Hematopoietic multipotent progenitor cell treated with erythropoietin and hydrocortisone succinate and interleukin-3 and kit ligand, for 8 days (in vitro differentiated cells): ENCODE measurements at places on chromosomes 1 and 21.
A peak's percentile ranks its signal among the peaks of the same experiment; 100 is the strongest.

DNA sequence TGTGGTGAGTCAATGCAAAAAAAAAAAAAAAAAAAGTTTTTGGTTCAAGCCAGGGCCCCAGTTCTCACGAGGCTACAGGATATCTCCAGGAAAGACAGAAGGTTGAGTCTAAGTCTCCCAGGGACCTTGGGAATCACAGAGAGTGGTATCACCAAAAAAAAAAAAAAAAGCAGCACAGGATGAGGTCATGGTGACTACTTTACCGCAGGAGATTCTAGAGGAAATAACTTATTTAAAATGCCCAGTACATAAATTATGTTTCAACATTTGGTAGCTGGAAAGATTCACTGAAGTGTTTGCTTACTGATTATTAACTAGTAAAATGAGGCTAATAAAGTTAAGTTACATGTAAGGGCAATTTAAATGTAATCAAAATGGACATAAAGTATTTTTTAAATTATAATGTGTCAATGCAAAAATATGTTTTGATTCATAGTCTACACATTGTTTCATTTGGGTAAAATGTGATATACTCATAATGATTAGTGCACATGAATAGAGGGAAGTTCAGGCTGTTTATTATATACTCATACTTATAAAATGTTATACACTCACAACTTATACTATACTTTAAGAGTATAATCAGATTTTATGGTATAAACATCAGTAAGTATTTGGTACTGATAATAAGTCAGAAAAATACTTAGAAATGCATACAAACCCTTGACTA, 84.1 kb downstream of the PLPPR5 start:
- no peak for DNase-seq

DNA sequence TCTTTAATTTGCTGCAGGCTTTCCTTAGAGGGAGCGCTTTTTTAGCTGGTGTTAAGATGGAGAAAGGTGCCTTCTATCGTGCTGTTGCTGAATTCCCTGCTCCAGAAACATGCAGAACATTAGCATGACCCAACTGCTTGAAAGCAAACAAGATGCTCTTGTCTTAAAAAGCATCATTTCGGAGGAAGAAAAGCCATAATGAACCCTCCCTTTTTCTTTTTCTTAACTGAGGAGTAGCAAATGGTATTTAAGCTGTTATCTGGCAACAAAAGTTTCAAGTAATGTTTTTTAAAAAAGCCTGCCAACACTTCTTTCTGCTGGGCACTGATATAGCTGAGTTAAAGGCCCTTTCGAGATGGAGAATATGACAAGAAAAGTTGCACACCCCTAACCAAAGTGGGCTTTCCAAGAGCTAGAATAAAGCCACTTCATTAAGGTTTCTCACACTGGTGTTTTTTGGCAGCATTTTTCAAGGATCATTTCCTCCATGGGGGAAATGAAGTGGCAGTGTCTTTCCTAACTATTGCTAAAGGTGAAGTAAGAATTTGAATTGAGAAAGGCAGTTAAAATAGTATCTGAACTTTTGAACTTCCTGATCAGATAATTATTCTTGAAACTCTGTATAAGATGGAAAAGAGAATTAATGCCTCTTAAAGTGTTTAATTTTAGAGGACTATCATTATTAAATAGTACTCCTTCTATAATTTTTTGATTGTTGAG, 38.8 kb downstream of the ST6GALNAC5 start:
- no peak for DNase-seq

- DNase-seq: no peak
Observed at GRCh38 chr1:146036241-146036964, 14.9 kb upstream of the HJV start.

DNA sequence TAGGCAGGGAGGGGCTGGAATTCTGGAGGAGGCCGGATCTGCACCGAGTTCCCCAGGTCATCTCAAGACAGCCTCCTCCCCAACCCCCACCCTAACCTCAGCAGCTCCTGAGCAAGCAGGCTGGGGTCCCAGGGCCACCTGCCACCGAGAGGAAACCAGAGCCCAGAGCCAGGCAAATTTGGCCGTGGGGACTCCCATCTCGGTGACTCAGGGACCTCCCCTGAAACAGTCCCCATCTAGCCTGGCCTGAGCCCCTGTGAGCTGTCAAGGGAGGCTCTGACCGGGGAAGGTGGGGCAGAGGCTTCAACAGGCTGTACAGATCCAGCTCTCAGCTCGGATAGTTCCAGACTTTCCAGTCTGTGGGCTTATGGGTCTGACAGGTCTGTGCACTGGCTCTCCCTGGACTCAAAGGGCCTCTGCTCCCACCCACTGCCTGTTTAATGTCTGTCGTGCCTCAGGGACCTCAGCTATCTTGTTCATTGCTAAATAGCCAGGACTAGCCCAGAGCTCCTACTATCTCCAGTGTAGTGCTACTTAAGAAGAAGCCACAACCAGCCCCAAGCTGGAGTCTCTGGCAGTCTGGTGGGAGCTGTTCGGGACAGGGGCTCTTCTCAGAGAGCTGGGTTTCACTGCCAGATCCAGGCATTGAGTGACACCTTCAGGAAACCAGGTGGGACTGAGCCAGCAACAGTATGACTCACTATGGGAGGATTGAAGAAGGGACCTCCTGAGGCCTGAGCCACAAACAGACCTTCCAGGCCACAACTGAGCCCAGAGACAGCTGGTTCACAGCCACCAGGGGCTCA, 25.6 kb downstream of the MATN1 start:
- no peak for DNase-seq

- no peak for DNase-seq
Observed at GRCh38 chr1:214287884-214288283, 6.9 kb downstream of the SMYD2 start.

GRCh38 chr1:66546047-66546810, 12.3 kb downstream of the SGIP1 start:
- DNase-seq: no peak

GRCh38 chr1:171256940-171257606, 8.8 kb downstream of the FMO1 start:
- no peak for DNase-seq

DNA sequence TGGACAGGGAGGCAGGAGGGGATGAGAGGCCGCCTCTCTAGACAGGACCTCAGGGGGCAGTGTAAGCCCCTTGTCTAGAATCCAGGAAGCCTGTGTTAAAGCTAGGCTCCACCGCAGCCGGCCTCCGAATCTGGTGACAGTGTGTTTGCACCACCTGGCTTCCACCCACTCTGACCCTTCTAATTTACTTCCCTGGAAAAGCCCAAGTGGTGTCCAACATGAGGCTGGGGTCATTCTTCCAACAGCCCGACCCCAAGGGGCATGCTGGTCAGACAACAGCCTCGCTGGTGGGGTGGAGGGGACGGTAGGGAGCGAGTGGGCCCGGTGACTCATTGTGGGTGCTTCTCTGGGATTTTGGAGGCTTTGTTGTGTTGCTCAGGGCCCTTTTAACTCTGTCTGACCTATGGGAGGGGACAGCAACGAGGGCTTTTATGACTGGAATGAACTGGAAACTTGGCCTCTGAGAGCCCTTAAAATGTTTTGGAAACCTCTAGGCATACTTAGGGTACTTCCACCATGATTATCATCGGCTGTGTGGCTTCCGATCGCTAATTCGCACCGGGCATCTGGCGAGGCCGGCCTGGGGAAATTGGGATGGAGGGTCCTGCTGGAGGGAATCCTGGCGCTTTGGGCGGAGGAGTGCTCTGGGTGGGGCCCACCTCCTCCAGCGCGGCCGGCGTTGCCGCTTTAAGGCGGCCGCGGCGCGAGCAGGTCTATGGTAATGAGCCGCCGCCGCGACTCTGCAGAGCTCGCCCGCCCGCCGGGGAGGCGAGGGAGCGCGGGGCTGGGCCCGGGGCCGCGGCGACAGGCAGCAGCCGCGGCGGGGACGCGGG, at the start of gene CELSR2:
CELSR2 (plus strand) TSS at position 743 of the 833 bp plus-strand sequence. CDS start 541 bp downstream, outside the sequence.
- DNase-seq: peak; percentile 70

DNA sequence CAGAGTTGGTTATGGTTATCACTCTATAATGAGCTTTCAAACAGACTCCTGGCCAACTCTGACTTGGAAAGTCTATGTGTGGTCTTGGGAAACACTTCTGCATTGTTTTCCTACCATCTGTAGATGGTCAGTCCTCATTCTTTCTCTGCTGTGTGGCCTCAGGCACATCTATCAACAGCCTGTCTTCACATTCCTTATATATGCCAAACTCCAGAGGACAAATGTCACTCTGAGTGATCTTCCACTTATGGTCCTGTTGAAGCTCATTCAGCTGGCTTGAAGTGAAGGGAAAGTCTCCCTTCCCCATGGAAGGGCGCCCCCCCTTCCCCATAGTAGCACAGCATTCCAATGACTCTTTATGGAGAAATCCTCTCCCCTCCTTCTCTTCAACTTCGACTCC, 58.7 kb downstream of the VANGL2 start:
- DNase-seq: no peak

- peak; percentile 46 for DNase-seq
Observed at GRCh38 chr1:25873120-25873519, 2.4 kb downstream of the PAQR7 start.

GRCh38 chr1:9859281-9860014, 35.7 kb upstream of the CLSTN1 start:
- no peak for DNase-seq

DNA sequence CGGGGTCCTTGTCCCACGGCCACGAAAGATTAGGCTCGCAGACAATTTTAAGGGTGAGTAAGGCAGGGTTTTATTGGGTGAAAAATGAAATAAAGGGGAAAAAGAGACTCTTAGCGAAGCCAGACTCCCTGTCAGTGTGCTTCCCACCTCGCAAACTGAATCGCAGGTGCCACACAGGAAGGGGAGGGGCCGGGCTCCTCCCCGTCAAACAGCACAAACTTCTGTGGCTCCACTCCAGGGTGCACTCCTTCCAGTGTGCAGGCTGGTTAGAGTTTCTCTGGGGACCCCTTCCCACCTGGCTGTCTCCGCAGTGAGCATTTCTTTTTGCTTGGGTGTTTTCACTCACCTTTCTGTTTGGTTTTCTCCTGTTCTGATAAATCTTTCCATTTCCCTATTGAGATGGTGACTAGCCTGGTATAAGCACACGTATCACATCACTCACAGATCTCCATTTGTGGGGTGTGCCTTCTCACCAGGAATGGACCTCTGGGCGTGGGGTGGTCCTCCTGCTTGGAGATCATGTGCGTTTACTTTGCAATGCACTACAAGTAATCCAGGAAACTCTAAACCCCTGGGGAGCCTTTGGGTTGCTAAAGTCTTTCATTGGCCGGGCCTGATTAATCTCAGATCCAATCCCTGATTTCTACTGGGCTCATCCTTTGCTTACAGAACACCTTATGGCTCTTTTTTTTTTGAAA, 37.6 kb upstream of the GALNT2 start:
- no peak for DNase-seq

DNA sequence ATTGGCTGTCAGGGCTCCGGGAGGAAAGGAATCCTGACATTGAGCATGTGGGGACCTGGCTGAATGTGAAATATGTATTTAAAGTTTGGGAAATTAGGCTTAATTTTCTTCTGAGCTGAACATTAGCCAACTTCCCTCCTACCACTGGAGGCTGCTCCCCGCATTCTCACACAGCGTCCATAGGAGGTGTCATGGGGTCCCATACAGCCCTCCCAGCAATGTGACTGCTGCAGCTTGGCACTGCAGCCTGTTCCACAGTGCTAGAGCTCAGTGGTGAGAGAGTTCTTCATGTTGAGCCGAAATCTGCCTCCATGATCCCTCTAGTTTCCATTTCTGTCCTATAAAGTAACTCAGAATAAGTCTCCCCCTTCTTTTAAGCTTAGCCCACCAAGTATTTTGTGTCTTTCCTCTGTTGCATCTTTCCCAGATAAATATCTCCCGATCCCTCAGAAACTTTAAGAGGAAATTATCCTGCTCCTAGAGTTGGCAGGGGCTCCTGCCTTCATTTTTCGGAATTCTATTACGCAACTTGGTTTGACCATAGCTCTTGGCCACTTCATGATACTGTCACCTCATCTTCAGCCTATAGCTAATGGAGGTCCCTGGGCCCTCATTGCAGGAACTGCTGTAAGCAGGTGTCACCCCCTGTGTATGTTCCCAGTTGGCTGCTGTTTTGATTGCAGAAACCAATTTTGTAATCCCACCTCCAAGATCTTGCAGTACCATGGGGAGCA, 2.0 kb downstream of the FCRL6 start:
- no peak for DNase-seq

- DNase-seq: peak; percentile 79
Observed at GRCh38 chr1:220810179-220810653, 23.5 kb downstream of the MTARC1 start.

- no peak for DNase-seq
Observed at GRCh38 chr1:20367626-20368025, 77.0 kb downstream of the VWA5B1 start.

GRCh38 chr1:206761159-206761768, 9.3 kb upstream of the IL19 start:
- no peak for DNase-seq

GRCh38 chr1:203289982-203290260, 15.4 kb upstream of the BTG2 start:
- DNase-seq: no peak

DNA sequence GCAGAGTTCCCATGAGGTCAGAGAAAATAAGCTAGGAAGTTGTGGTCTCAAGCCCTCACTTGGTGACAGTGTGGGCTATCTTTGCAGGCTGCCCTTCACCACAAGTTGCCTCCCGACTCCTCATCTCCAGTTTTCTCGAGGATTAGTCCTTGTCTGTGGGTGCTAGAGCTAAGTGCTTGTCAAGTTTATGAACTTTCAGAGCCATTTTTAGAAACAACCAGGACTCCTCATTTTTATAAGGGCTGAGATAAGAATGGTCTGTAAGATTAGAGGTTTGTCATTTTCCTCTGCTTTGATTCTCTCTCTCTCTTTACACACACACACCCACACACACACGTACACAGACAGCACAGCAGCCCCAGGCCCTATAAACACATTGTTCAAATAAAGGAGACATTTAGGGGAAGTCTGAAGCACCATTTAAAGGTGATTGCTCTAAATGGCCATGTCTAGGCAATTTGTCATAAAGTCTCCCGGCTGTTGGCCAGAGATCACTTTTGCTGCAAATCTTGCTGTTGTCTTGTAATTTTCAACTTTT, 127.2 kb downstream of the LACTBL1 start:
- DNase-seq: no peak

- DNase-seq: no peak
Observed at GRCh38 chr21:35457097-35457804, 408.1 kb upstream of the RUNX1 start.

GRCh38 chr1:37032660-37033354, 1.5 kb downstream of the GRIK3 start:
- DNase-seq: no peak

- DNase-seq: no peak
Observed at GRCh38 chr1:220487297-220487820, 40.6 kb upstream of the MARK1 start.

DNA sequence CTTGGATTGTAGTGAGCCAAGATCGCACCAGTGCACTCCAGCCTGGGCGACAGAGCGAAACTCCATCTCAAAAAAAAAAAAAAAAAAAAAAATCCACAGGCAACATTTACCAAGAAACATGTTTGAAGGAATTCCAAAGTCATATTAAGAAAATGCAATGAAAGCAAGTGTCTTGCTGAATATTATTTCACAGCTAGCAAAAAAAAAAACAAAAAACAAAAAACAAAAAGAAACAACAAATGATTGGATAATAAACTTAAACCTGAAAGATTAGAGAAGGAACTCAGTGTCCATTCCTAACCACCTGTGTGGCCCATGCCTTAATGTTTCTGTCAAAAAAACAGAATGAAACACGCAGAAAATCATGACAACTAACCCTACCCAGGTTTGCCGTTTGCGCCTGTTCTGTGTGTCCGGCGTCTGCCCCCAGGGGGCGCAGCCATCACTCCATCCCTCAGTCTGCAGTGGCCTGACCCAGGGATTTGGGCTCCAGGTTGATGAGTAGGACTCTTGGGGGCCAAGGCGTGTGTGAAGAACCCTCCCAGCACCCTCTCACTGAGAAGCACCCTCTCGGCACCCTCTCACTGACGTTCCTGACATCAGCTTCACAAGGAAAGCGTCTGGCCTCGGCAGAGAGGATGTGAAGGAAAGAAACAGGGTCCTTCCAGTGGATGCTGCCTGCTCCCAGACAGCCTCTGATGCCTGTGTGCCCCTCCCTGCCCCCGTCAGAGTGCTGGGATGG, 19.2 kb upstream of the PTTG1IP start:
- peak; percentile 60 for DNase-seq
